ENCODE measurements at places on chromosomes 3 and 15.
A peak's percentile ranks its signal among the peaks of the same experiment; 100 is the strongest.

GRCh38 chr3:54681706-54682105 is 246.2 kb downstream of the LRTM1 start:
- no peak for DNase-seq

GRCh38 chr15:74800559-74801094 is 12.0 kb upstream of the LMAN1L start:
- no peak for DNase-seq

DNA sequence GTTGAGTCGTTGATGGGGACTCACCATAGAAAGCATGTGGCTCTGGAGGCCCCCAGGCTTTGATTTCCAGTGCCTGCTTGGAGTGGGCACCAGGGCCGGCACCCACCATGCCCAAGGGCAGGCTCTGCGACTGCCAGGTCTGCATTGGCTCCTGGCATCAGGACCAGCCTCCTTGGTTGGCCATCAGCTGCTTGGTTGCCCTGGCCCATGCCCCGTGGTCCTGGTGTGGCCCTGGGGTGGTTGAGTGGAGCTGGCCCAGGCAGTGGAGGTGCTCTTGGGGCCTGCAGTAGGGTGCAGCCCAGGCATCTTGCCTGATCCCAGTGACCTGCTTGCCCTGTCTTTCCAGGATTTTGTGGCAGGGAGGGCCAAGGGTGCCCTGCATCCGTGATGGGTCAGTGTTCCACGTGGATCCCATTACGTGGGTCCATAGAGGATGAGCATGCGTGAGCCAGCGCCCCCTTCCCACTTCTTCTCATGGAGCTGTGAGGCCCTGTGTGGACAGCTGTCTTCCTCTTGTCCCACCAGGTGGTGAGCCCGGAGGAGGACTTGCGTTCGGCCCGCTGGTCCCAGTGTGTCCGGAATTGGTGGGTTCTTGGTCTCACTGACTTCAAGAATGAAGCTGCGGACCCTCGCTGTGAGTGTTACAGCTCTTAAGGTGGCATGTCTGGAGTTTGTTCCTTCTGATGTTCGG is 187.0 kb downstream of the UBE3A start:
- no peak for DNase-seq

GRCh38 chr3:159749406-159749805 is 239.2 kb upstream of the IL12A start:
- DNase-seq, result peak; percentile 62

GRCh38 chr3:184320104-184320445 is 5.7 kb downstream of the EIF4G1 start:
- no peak for DNase-seq

DNA sequence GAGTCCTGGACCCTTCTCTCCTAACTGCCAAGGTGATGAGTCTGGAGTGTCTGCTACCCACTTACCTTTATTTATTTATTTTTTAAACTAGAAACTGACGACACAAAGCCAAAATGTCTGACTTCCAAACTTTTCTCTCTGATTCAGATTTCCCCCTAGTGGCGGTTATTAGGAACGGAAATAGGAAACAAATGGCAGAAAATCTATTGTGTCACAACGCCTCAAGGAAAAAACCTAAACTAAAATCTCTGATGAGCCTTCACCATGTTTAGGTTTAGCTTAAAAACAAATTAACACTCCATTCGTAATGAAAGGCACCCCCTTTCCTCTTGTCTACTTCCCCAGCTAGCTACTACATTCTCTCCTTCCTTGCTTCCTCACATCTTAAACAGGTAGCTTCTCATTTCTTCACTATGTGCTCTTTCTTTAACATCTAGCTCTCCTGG is 94.0 kb upstream of the MEX3B start:
- DNase-seq, result peak; percentile 65

DNA sequence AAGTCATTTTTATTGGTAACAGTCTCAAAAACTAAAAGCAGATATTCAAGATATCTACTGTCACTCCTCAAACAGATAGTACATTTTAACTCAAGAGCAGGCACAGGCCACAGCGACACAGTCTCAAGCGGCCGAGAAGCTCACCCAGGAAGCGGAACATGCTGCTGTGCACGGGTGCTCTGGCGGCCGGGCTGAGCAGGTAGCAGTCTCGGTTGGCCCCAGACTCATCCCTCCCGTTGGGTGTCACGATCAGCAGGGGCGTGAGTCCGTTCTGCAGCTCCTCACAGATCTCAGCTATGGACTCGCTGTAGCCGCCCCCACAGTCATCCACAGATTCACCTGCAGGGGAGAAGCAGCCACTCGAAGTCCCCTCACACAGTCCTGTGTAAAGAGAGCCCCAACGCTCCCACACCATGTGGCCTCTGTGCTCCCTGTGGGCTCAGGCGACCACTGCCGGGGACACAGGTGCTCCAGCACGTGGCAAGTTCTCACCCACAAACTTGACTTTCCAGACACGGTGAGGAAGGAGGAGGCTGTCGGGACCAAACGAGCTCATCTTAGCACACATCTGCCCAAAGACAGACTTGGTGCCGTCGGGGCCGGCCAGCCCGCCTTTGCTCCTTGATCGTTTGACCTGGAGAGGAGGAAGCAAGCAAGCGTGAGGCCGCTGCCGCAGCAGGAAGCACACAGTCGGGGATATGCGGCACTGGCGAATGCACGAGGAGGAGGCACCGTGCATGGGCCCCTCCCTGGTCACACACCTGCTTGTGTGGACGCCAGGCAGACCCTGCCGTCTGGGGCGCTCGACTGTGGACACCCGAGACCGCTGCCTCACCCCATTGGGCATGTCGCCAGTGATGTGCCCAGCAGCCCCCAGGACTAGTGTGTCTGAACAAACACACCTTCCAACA is 17.7 kb upstream of the OCA2 start:
- DNase-seq, result no peak
